Iris pigment epithelial cell (primary cell): ENCODE measurements at places on chromosomes 5 and 9.
A peak's percentile ranks its signal among the peaks of the same experiment; 100 is the strongest.

DNA sequence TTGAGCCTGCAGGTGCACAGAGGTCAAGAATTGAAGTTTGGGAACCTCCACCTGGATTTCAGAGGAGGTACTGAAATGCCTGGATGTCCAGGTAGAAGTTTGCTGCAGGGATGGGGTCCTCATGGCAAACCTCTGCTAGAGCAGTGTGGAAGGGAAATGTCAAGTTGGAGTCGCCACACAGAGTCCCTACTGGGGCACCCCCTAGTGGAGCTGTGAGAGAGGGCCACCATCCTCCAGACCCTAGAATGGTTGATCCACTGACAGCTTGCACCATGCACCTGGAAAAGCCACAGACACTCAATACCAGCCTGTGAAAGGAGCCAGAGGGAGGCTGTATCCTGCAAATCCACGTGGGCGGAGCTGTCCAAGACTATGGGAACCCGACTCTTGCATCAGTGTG is 78.0 kb downstream of the GABRA1 start:
- no peak for DNase-seq

GRCh38 chr5:691817-692528 is 1.2 kb downstream of the TPPP start:
- DNase-seq: no peak

GRCh38 chr9:101119206-101119819 is 90.8 kb downstream of the PLPPR1 start:
- peak; percentile 27 for DNase-seq

DNA sequence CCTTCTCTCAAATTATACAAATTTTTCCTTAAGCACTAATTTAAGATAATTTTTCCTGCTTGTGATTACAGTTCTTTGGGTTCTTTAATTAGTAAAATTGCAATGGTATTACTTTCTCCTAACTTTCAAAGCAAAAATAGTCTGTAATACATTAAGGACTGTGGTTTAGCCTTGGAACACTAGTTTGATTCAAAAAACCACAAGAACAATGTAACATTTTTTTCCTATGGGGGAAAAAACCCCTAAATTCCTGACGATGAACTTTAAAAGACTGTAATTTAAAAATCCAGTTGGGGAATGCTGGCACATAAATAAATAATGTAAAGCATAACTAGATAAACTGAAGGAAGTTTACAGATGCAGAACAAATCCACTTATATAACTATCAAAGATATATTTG is 65.3 kb downstream of the CDC14B start:
- DNase-seq: peak; percentile 44

GRCh38 chr5:95219411-95219810 is 65.5 kb downstream of the MCTP1 start:
- no peak for DNase-seq

DNA sequence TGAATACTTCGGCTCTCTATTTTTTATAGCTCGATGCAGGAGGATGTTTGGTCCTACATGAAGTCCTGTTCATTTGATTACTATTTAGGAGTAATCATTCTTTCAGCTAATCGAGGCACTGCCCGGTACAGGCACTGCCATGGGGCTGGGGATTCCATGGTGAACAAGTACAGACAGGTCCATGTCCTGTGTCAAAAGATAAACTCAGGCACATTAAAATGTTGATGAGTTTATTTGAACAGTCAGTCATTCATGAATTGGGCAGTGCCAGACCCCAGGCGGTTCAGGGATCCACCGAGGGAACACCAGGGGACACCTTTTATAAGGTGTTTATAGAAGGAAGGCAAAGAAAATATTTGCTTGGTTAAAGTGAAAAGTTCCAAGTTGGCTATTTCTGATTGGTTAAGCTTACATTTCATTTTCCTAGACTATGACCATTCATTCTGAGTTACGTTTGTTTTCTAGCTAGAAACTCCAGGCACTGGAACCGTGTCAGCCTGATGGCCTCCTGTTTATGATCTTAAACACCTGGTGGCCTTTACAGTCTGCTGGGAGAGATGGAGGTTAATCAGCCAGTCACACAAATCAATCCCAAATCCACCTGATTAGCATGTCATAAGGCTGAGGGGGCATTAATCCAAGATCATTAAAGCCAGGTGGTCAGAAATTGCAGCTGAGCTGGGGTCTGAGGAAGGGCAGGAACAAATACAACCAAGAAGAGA is 47.0 kb upstream of the TDRD7 start:
- no peak for DNase-seq

GRCh38 chr9:134136118-134136995 is 475 bp downstream of the WDR5 start:
- peak; percentile 36 for DNase-seq

GRCh38 chr9:95954940-95955339 is 79.4 kb downstream of the ERCC6L2 start:
- no peak for DNase-seq

DNA sequence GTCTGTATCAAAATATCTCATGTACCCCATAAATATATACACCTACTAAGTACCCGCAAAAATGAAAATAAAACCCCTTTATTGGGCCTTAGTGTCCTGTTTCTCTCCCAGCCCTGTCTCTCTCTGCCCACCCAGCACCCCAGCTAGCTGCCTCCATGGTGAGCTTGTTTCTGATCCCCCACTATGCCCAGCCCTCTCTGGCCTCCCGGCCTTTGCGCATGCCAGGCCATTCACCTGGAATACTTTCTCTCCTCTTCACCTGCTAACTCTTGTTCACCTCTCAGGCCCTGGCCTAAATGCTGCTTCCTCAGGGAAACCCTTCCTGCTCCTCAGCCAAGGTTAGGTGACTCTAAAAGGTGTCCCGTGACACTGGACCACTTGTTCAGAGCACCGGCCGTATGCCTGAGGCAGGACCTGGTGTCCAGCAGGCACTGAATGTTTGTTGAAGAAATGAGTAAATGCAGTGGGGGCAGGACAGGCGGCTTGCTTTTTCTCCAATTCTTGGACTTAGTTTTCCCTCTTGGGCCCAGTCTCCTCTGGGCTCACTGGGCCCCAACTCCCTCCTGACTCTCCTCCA is 58.5 kb downstream of the PSD2 start:
- DNase-seq: no peak

DNA sequence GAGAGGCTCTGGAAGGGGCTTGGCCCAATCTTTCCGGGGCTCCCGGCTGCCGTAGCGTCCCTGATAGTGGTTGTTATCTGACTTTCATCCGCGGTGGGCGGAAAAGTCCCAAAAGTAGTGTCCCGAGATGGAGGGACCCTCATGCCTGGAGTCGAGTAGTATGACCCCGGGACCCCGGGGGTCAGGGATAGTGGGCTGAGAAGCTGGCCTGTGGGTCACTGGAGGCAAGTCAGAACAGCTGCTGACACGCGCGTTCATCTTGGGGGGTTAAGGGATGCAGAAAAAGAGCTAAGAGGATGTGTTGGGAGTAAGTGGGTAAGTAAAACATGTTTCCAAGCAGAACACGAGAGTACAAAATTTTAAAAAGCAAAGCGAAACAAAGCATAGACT is 123.4 kb downstream of the TMEM161B start:
- DNase-seq: no peak

DNA sequence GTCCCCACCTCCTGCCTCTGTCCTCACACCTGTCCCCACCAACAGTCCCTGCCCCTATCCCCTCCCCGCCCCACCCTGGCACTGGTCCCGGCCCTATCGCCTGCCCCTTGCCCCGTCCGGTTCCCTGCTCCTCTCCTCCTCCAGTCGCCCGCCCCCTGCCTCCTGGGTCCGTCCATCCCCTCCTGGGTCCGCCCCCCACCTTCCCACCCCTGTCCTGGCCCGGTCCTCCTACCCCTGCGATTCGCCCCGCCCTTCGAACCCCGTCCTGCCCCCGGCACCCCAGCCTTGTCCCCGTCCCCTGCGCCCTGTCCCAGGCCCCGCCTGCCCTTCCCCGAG is 372 bp downstream of the EDF1 start:
- DNase-seq: no peak

DNA sequence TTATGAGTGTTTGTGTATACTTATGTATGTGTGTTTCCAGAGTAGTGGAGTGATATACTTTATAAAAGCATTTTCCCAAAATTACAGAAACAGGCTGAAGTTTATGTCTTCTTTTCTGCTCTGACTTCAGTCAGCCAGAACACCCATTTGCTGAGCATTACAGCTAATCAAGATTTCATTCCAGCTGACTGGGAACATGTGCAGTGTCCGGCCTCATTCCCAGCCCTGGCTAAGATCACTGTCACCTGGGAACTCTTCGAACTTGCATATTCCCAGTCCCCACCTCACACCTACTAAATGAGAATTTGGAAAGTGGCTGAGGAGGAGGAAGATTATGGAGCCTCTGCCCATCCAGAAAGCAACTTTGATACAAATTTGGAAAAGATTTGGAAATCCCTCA is 90.8 kb upstream of the PRRC1 start:
- no peak for DNase-seq

DNA sequence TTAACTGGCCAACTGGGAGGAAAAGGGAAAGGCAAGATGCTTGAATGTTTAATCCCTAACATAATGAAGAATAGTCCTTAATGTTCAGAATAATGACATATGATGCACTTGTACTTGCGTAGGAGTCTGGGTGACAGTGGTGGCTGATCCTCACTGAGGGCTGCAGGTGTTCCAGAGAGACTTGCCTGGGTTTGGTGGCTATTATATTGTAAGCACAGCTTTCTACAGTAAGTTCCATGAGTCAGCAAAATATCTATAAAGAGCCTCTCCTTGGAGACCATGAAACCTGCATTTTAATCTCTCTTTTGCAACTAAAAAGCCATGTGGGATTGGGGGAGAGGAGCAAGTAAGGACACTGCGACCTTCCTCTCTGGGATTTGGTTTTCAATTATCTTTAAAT is 1.9 kb upstream of the NPR2 start:
- DNase-seq: no peak

- no peak for DNase-seq
Observed at GRCh38 chr5:143226361-143226760, 177.1 kb downstream of the NR3C1 start.

DNA sequence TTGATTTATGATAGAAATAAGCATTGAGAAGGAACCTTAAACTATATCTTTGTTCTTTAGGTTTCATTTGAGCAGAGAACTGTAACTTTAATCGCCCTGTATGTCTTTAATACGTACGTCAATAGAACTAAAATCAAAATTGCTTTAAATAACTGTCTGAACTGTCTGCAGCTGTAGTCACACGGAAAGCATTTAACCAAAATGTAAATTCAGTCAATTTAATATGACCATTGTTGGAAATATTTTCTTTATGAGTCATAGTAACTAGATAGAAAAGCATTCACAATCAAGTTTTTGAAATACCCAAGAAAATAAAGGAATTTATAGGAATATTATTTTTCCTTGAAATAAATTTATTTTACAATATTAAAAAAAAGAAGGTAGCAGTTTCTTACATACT is 157.1 kb upstream of the CDH6 start:
- DNase-seq: peak; percentile 76

GRCh38 chr5:94782383-94782782 is 163.9 kb downstream of the SLF1 start:
- no peak for DNase-seq

DNA sequence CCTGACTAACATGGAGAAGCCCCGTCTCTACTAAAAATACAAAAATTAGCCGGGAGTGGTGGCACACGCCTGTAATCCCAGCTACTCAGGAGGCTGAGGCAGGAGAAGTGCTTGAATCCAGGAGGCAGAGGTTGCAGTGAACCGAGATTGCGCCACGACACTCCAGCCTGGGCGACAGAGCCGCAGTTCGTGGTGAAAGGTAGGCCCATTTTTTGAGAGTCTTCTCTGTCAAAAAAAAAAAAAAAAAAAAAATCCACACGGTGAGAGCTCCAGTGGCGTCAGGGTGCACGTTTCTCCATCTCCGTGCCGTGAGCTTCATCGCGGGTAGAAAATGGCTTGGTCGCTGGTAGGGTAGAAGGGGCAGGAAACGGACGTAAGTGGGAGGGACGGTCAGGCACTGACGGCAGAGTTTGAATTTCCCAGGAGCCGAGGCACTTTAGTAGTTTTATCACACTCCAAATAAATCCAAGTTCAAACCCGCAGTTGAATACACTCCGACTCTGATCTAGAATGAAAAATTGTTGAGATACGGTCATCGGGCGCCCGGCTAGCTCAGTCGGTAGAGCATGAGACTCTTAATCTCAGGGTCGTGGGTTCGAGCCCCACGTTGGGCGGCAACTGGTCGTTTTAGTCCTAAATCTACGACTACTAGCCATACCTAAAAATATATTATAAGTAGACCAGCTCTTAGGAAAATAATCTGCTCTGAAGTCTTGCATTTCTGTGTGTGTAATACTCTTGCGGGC is 2.4 kb upstream of the TRIM7 start:
- peak; percentile 89 for DNase-seq

GRCh38 chr5:53815471-53815870 is 255.0 kb downstream of the NDUFS4 start:
- DNase-seq: no peak

DNA sequence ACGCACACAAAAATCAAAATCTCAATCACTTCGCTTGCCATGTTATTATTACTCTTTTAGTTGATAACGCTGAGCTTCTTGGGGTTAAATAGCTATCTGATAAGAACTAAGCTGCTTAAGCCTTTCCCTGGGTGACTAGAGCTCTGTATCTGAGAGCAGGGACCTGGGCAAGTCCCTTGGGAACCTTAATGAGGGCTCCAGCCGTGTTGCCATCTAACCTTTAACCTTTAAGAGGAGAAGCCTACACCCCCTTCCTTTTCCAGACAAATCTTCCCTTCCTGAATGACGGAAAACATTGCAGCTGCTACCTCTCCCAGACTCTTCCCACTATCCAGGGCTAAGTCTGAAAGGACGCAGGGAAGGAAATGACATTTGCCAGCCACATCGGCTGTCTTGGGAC is 216.5 kb upstream of the RAI14 start:
- DNase-seq: no peak

- no peak for DNase-seq
Observed at GRCh38 chr9:137316012-137316981, 14.2 kb upstream of the NRARP start.

DNA sequence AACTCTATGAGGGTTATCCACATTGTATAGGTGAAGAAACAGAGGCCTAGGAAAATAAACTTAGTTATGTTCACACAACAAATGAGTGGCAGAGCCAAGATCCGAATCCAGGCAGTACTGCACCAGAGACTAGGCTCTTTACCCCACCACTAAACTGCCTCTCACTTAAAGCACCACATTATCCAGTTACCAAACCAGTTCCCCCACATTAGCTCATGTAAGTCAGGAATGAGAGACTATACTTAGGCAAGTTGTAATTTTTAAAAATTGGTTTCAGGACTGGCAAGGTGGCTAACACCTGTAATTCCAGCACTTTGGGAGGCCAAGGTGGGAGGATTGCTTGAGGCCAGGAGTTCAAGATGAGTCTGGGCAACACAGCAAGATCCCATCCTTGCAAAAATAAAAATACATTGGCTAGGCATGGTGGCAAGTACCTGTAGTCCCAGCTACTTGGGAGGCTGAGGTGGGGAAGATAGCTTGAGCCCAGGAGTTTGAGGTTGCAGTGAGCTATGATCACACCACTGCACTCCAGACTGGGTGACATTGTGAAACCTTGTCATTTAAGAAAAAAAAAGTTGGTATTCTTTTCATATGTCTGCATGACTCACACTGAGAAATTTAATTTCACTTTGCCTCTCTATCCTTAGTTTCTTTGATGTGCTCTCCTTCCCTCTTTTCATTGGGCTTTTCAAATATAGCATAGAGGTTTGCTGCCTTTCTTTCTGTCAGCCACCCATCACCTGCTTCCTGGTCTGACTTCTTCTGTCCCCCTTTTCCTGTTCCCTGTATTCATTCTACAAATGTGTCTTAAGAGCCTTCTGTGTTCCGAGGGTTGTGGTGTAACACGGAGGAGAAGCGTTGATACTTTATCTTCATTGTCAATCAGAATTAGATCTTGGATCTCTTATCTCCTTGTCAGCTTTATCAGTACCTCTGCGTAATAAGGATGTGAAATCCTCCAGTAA is 64.7 kb downstream of the ERMP1 start:
- peak; percentile 19 for DNase-seq
